HCT116 (cell line): ENCODE measurements at places on chromosomes 5 and 9.

GRCh38 chr5:153565822-153566221, 75.4 kb downstream of the GRIA1 start:
- peaks cover 13% of the 10 kb centered on the region for H3K4me1 ChIP-seq
- no peaks in the 10 kb centered on the region for H3K27me3 ChIP-seq
- H3K27ac ChIP-seq = no peak overlapping the region
- H3K36me3 ChIP-seq = no peaks in the 10 kb centered on the region

DNA sequence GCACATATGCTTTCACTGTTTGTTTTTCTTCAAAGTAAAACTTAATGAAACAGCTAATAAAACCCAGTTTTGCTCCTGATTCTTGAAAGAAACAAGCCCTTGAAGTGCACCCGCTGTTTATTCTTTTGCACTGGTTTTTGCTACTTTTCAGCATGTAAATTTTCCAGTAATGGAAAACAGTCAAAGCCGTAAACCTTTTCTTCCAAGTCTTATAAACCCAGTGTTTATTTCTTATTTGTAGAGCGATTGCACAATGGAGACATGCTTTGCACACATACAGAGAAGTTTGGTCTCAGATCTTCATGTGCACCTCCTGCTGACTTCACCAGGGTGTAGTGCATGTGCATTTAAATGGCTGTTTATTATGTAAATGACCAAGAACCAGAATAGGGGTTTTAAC, 51.8 kb downstream of the ATG10 start:
- H3K27me3 ChIP-seq = no peaks in the 10 kb centered on the region
- H3K27ac ChIP-seq = no peak overlapping the region
- H3K4me3 ChIP-seq = no peak overlapping the region
- no peaks in the 10 kb centered on the region for H3K36me3 ChIP-seq
- no peak for DNase-seq
- no peaks in the 10 kb centered on the region for H3K4me1 ChIP-seq

DNA sequence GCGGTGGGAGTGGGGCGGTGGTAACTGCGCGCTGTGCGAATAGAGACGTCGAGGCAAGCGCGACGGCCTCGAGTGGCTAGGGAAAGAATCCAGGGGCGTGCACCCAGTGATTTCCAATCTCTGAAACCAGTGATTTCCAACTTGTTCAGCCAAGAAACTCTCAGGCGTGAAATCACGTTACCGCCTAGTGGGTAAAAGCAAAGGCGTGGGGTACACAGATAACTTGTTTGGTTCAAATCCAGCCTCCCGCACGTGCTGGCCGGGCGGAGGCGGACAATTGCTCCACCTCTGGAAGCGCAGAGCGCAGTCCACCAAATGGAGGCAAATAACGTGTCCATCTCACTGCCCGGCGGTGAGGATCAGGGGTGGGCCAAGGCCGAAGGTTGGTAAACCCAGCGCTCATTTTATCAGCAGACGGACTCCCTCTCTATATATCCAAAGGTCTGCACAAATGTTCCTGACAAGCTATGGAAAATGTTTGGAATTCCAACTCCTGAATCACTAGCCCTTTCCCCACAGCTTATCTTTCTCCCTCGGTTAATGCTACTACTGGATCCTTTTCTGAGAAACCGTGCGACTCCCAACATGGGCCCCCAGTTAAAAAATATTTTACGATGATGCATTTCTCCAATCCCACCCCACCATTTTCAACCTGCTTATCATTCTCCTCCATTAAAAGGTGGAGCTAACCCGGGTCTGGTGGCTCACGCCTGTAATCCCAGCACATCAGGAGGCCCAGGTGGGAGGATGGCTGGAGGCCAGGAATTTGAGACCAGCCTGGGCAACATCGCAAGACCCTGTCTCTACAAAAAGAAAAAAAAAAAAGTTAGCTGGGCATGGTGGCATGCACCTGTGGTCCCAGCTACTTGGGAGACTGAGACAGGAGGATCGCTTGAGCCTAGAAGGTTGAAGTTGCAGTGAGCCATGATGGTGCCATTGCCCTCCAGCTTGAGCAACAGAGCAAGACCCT, 950 bp upstream of the FNBP1 start:
- no peaks in the 10 kb centered on the region for H3K36me3 ChIP-seq
- peak overlapping the region; percentile 79 for H3K4me3 ChIP-seq
- no peaks in the 10 kb centered on the region for H3K27me3 ChIP-seq
- no peak overlapping the region for H3K27ac ChIP-seq

- no peak overlapping the region; the same call in 1 of the 2 replicates for H3K27ac ChIP-seq
- H3K4me1 ChIP-seq = peaks cover 36% of the 10 kb centered on the region
- H3K4me3 ChIP-seq = no peak overlapping the region
- no peak for DNase-seq
- no peaks in the 10 kb centered on the region for H3K27me3 ChIP-seq
These were observed 52.0 kb upstream of the SLC25A51 start for GRCh38 chr9:37955781-37956422.

- no peak for DNase-seq
- no peak overlapping the region for H3K4me3 ChIP-seq
- no peaks in the 10 kb centered on the region for H3K36me3 ChIP-seq
- H3K4me1 ChIP-seq = peaks cover 4% of the 10 kb centered on the region
- no peak overlapping the region for H3K27ac ChIP-seq
- no peaks in the 10 kb centered on the region for H3K27me3 ChIP-seq
These were observed 10.3 kb upstream of the GPSM1 start for GRCh38 chr9:136316896-136317676.

DNA sequence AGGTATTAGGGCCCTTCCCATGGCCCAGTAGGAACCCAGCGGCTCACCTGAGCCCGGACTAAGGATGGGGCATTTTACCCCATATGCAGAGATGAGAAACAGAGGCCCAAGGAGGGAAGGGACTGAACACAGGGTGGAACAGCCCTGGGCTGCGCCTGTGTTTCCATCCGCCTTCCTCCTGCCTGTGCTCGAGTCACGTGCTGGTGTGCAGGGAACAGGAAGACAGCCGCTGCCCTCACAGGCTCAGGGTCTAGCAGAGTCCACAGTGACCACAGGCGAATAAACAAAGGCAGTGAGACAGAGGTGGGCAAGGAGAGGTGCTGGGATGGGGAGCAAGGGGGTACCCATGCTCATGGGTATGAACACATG, 129.4 kb downstream of the C9orf50 start:
- no peaks in the 10 kb centered on the region for H3K36me3 ChIP-seq
- peaks cover 73% of the 10 kb centered on the region for H3K4me1 ChIP-seq
- DNase-seq = no peak
- H3K27ac ChIP-seq = peak overlapping the region; percentile 100
- H3K4me3 ChIP-seq = no peak overlapping the region

DNA sequence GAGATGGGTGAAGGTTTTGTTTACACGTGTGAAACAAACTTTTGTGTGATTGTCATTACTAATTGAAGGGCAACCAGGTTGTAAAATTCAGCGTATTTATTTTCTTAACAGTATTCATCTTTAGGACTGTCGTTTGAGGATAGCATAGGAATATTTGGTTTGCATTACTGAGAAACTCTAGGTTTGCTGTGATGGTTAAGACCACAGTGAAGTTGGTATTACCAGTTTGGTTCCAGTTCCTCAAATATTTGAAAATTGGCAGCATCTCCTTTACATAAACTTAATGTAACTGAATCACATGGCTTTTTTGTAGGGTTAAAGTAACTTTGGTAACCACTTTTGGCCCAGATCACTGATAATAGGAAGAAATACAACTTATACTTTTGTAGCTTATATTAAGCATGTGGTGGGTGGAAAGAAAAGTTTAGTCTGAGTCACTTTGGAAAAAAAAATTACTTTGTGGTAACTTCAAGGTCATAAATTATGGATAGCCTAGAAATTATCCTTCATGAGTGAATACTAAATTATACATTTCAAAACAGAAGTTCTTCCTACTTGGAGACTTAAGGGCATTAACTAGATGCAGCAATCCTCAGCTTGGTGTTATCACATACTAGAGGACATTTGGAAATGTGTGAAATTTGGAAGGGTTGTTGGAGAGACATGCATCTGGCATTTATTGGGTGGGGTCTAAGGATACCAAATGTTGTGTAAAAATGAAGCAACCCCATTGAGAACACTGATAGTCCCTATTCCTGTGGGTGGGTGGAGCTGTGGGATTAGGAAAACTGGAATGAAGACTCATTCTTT, 33.9 kb downstream of the G3BP1 start:
- no peak overlapping the region for H3K4me3 ChIP-seq
- no peaks in the 10 kb centered on the region for H3K27me3 ChIP-seq
- H3K27ac ChIP-seq = no peak overlapping the region

DNA sequence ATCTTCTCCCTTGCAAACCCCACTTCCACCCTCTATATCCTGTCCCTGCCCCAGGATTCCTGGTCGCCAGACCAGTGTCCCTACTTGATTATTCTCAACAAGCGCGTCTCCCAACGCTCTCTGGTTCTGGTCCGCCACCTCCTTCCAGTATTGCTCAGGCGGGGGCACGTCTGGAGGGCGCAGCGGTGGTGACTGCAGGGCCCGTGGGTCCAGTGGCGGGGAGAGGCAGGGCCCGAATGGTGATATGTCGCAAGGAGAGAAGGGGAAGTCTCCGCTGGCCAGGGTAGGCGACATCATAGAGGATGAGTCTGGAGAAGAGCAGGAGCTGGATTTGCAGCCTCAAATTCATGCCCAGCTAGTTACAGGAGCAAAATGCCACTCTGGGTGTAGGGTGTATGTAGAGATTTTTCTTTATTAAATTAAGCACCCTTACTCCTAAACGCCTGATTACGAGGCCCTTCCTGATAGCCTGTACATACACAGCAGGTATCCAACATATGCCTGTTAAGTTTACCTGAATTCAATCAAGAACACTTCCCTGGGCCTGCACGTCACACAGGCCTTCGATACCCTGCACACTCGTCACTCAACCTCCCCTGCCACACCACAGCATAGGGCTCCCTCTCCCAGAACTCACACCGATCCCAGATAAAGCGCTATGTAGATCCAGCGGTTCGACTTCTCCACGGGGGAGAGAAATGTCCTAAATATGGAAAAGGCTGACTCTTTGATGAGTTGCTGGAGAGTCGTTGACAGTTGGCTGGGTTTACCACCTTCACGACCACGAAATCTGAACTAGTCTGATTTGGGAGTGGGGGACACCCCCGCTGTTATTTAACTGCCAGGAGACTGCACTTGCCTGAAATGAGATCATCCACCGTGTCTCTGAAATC, 4.8 kb downstream of the MCIDAS start:
- no peaks in the 10 kb centered on the region for H3K27me3 ChIP-seq
- 0 out of 2 replicates have a peak, but pooled peaks cover 6% of the 10 kb centered on the region for H3K36me3 ChIP-seq
- no peak overlapping the region for H3K27ac ChIP-seq

GRCh38 chr5:133889271-133889905, 79.0 kb downstream of the C5orf15 start:
- no peak overlapping the region for H3K27ac ChIP-seq
- no peaks in the 10 kb centered on the region for H3K4me1 ChIP-seq
- no peak overlapping the region for H3K4me3 ChIP-seq
- no peaks in the 10 kb centered on the region for H3K36me3 ChIP-seq

- no peaks in the 10 kb centered on the region for H3K4me1 ChIP-seq
- peaks cover 35% of the 10 kb centered on the region for H3K36me3 ChIP-seq
These were observed 25.2 kb downstream of the SKP2 start for GRCh38 chr5:36177154-36177553.

DNA sequence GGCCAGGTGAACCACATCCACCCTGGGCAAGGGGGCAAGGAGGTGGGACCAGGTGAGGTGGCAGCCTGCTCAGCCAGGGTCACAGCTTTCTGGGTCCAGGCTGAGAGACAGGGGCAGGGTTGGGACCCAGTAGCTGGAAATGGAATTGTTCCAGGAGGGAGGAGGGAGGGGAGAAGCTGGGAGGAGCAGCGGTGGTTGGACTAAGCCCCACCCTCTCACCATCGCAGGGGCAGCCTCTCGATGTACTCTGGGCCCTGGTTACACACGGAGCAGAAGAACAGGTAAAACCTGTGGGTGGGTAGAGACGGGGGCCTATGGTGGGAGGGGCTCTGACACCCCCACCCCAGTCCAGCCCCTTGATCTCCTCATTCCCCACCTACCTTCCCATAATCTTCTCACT, 11.2 kb downstream of the PHF19 start:
- peaks cover 21% of the 10 kb centered on the region for H3K4me1 ChIP-seq
- no peak for DNase-seq
- H3K27ac ChIP-seq = no peak overlapping the region; the same call in 1 of the 2 replicates
- H3K36me3 ChIP-seq = peaks cover 30% of the 10 kb centered on the region; the same call in 1 of the 2 replicates

GRCh38 chr5:10116594-10116993, 133.1 kb downstream of the ATPSCKMT start:
- no peak overlapping the region for H3K4me3 ChIP-seq
- no peak for DNase-seq
- H3K27me3 ChIP-seq = no peaks in the 10 kb centered on the region

GRCh38 chr5:138408023-138408422, 30.8 kb upstream of the REEP2 start:
- H3K4me1 ChIP-seq = no peaks in the 10 kb centered on the region
- peaks cover 13% of the 10 kb centered on the region for H3K36me3 ChIP-seq
- H3K4me3 ChIP-seq = no peak overlapping the region
- H3K27me3 ChIP-seq = no peaks in the 10 kb centered on the region
- no peak for DNase-seq

DNA sequence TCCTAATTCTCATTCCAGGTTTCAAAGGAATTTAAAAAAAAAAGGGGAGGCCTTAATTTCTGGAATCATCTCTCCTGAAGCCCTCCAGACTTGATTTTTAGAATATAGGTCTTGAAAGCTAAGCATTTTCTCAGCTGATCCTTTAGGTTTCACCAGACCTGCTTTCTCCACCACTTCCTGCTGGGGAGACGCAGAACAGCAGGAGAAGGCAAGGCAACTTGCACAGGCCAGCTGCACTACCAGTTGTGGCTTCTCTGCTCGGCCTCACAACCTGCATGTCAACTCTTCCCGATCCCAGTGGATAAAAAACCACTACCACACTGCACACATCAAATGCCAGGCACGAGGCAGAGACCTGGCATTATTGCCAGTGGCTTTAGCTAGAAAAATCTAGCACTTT, 119.8 kb downstream of the SIL1 start:
- no peaks in the 10 kb centered on the region for H3K4me1 ChIP-seq
- H3K27me3 ChIP-seq = no peaks in the 10 kb centered on the region
- H3K27ac ChIP-seq = no peak overlapping the region
- H3K4me3 ChIP-seq = no peak overlapping the region

GRCh38 chr5:33433303-33434240, 7.2 kb upstream of the TARS1 start:
- DNase-seq = no peak
- H3K27ac ChIP-seq = no peak overlapping the region
- H3K27me3 ChIP-seq = no peaks in the 10 kb centered on the region

GRCh38 chr5:177313561-177314259, 2.0 kb upstream of the MXD3 start:
- DNase-seq = no peak
- H3K4me3 ChIP-seq = no peak overlapping the region
- H3K27ac ChIP-seq = peak overlapping the region; percentile 82; the same call in 1 of the 2 replicates
- no peaks in the 10 kb centered on the region for H3K27me3 ChIP-seq

GRCh38 chr9:112421771-112422222, 41.9 kb downstream of the HSDL2 start:
- no peaks in the 10 kb centered on the region for H3K27me3 ChIP-seq
- no peak overlapping the region for H3K4me3 ChIP-seq
- peaks cover 9% of the 10 kb centered on the region; the same call in 1 of the 2 replicates for H3K36me3 ChIP-seq

- H3K4me1 ChIP-seq = peaks cover 23% of the 10 kb centered on the region
- H3K4me3 ChIP-seq = no peak overlapping the region
- H3K36me3 ChIP-seq = no peaks in the 10 kb centered on the region
- no peak for DNase-seq
- no peak overlapping the region for H3K27ac ChIP-seq
These were observed 62.5 kb upstream of the RNF130 start for GRCh38 chr5:180133971-180134508.
